ENCODE measurements at places on chromosomes 1 and 21.

- DNase-seq: no peak
These were observed 89.5 kb upstream of the KCTD3 start for GRCh38 chr1:215477632-215478031.

DNA sequence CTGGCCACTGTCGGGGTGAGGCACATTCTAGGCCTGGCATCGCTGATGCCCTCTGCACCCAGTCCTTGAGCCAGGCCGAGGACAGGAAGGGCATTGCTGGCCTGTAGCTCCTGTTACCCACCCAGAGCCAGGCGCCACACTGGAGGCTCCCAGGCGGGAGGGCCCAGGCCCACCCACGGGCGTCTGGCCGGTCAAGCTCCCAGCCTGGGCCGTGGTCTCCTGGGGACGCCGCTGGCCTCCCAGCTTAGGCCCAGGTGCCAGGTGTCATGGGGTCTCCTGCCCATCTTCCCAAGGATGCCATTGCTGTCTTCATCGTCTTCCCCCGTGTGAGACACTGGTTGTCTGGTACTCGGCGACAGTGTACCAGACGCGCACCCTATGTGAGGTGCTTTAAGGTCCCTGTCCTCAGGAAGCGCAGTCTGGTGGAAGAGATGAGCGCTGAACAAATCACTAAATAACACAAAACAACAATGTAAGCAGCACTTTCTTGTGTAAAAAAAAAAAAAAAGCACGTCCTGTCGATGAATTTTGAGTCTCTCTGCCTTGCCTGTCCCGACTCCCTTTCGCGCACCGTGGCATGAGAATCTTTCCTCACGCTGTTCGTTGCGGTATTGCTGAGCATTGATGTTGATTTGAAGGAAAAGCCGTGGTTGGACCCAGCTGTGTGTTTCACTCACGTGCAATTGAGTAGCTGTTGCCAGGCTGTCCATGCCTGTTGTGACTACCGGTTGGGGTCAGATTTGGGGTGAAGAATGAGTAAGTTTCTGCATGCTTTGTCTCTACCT is 27.0 kb upstream of the TRAPPC10 start:
- DNase-seq: no peak

- no peak for DNase-seq
These were observed 113.9 kb downstream of the CAPN8 start for GRCh38 chr1:223551610-223552009.

GRCh38 chr1:47720111-47720510 is 277.1 kb downstream of the TRABD2B start:
- DNase-seq: no peak

DNA sequence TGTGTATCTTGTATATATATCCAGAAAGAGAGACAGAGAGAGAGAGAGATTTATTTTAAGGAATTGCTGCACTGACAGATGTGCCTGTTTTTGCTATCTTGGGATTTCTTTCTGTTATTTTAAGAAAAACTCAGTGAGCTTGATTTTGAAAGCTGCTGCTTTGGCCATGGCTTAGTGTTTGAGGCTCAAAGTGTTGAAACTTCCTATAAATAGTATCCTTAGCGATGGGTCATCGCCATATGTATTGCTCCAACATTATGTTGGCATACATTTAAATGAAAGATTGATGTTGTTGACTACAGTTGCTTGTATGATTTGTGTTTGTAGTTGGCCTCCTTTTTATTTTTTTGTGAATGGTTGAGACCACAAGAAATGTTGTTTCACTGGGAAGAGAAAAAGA is 29.0 kb upstream of the NTPCR start:
- DNase-seq: no peak

DNA sequence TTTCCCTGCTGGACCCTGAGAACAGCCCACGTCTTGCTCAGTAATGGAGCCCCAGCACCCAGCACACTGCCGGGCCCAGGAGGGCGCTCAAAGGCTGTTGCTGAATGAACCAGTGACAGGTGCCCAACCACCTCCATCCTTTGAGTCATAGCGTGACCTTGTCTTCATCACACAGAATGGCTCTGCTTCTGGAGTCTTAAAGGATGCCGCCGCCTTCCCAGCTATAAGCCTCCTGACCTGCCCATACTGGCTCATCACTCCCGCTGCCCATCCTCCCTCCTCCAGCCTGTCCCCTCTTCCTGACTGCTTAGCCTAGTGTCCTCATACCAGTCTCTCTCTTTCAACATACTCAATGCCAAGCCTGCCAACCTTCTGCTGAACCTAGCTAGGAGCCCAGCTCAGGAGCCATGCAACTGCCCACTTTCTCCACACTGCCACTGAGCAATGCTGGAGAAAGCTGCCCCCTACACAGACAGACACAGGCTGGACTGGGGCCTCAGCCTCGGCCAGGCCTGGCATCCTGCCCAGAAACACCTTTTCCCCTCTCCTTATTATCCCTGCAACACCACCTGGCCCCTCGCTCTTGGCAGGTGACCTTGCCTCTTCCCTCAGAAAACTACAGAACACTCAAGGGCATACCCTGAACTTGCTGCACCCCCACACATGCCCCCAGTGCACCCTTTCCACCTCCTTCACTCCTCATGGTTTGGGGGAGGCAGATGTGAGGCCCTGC is 14.1 kb downstream of the TTC39A start:
- DNase-seq: no peak

DNA sequence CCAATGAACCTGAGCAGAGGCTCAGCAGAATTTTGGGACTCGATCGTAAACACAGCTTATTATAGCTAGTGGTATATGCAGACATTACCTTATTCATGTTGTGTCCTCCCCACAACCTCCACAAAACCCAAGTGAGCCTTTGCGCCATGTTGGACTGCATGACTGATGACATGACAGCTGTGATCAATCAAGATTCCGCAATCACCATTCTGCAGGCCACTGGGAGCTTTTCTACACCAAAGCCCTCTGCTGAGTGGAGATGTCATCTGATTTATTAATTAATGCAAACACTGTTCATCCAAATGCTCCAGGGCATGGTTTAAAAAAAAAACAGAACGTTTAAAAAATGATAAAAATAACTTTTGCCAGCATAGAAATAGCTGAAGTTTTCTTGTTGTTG is 7.9 kb upstream of the SRP9 start:
- no peak for DNase-seq

- no peak for DNase-seq
These were observed 20.6 kb downstream of the ETNK2 start for GRCh38 chr1:204130981-204131892.

- no peak for DNase-seq
These were observed 31.7 kb downstream of the EDN2 start for GRCh38 chr1:41452704-41453290.

DNA sequence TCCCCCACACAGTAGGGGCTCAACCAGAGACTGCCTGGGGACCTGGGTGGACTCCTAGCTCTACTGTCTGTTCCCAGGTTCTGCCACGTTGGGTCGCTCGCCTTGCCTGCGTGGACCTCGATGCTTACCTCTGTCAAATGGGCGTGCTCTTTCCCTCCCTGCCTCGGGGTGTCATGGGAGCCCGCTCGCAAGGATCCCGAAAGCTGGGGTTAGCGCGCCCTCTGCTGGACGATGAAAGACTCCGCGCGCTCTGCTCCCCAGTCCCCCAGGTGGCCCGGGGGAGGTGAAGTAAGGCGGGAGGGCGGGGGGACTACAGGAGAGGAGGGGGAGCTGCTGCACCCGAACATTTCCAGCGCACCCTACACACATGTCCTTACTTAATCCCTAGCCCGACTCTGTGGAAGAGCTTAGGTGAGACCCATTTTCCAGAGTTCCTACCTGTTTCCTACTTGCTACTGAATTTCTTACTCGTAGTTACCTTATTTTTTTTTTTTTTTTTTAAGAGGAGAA is 2.3 kb upstream of the BSND start:
- peak; percentile 72 for DNase-seq

DNA sequence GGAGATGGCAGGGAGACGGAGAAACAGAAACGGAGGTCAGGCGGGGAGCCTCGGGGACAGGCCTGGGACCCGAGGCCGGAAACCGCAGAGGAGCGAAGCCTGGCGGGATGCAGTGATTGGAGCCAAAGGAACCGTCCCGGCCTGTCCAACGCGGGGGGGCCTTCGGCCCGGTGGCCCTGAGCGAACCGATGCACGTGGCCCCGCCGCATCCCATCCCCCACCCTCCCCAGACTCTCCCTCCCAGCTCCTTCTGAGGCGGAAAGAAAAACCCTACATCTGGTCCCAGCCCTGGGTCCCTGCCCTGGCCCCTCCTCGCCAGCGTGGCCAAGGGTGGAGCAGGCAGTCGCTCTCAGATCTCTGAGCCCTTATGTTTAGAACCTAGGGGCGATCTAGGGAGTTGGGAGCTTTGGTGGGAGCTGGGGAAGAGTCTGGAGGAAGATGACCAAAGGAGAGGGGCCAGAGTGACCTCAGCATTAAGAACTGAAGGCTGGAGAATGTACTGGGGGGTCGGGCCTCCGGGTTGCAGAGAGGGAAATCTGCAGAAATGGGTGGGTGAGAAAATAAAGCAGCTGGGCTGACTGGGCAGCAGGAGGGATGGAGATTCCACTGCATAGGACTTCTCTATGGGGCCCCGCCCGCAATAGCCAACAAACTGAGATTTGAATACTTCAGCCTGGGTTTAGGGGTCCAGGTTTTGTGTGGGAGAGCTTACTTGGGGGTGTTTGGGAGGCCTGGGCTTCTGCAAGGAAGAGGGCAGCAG is 1.5 kb upstream of the CRABP2 start:
- DNase-seq: no peak

GRCh38 chr1:21752186-21752585 is 30.8 kb downstream of the USP48 start:
- no peak for DNase-seq

DNA sequence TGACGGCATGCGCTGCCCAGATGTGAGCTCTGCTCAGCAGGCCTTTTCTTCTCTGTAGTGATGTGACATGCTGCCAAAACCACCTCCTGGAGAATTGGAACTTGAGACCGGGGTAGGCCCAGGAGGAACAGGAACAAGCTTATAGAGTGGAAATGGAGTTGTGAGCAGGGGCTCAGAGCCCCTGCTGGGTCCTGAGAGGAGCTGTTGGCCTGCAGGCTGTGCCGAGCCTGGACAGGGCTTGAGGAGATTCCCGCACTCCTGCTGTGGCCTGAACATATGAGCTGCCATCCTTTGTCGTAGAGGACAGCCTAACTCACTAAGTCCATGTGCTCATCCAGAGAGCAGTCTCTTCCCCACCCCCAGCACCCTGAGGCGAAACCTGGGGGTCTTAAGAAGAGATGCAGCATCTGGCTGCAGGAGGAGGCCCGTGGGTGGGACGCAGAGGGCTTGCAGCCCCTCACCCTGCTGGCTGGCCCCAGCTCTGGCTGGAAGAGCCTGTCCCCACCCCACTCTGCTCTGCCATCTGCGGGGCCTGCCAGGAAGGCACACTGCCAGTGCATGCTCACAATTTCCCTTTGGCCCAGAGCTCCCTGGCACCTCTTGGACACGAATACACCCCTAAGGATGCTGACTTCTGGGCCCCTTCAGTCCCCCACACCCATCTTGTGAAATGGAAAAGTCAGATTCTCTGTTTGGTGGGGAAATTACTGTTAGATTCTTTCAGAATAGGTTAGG is 42.5 kb downstream of the PTPRF start:
- DNase-seq: no peak

GRCh38 chr1:106889583-106889982 is 166.9 kb upstream of the PRMT6 start:
- DNase-seq: no peak

DNA sequence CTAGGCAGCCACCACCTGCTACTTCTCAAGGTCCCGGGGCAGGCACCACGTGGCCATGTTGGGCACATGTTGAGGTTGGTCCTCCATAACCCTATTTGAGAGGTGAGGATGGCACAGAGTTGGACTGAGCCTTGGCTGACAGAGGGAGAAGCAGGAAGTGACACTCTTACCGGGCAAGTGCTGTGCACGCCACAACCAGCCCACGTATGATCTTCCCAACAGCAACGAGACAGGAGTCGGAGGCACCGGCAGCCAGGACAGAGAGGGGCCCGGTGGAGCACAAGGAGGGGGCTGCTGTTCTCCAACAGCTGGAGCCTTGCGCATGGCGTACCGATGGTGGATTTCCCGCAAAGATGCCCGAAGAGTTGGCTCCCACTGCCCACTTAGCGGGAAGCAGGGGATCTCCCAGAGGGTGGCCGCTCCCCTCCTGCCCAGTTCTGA is 3.4 kb downstream of the CLEC20A start:
- DNase-seq: no peak

- no peak for DNase-seq
These were observed 189.1 kb downstream of the RASAL2 start for GRCh38 chr1:178282949-178283367.

GRCh38 chr21:42040411-42041180 is 30.4 kb upstream of the ZBTB21 start:
- no peak for DNase-seq

DNA sequence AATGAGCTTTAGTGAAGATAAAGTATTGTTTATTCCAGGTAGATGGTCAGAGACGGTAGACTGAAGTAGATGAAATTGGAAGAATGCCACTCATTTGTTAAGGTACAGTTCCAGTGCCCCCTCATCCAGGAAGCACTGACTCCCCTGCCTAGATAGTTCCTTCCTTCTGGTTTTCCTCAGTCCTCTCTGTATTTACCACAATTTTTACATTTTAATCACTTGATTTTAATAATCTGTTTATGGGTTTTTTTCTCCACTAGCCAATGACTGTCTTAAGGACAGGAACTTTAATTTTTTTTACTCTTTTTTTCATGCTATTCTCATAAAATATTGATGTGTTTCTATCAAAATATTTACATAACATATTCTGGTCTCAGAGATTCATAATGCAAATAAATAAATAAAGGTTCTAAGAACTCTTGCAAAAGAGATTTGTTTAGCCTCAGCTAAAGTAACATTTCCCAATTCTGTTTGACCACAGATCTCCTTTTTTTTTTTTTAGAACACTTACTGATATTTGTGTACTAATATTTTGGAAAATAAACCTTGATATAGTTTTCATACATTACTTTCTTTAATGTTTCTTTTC is 651.6 kb downstream of the PLPP3 start:
- no peak for DNase-seq

- DNase-seq: no peak
These were observed 48.4 kb upstream of the IGSF5 start for GRCh38 chr21:39696618-39697017.

DNA sequence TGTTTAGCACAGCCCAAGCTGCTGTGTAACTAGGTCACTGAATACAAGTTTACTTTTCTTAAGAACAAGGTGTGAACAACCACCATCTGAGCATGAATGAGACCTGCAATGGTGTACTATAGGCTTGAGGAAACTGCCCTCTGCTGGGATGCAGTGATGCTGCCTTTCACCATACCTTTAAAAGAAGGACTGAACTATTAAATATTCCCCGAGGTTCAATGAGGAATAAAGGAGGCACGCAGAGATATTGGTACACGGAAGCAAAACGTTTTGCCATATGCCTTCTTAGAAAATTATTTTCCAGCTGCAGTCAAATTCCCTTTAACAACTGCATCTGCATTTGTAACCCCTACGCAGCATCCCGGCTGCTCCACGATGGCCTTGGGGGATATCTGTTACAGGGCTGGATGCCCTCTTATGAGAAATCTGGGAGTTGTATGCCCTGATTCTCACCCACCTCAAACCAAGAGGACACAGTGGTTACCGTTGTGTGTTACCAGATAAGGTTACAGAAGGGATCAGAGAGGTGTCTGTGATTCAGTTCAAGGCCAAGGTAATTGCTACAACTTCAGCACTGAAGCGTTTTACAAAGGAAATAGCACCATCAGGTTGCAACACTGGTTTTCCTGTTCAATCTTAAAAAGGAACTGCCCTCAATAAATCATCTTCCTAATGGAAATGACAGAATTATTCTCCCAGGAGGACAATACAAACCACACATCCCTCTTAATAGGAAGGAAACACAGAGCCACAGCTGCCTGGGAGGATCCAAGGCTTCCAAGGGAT is 470.5 kb downstream of the LTN1 start:
- no peak for DNase-seq

Data from activated T-helper 9 cell treated with anti-CD3 and anti-CD28 coated beads, Interleukin-2, amount 50 U/mL, for 16 hours (primary cell).